Naive thymus-derived CD4-positive, alpha-beta T cell (primary cell): ENCODE measurements at places on chromosomes 1 and 21.

DNA sequence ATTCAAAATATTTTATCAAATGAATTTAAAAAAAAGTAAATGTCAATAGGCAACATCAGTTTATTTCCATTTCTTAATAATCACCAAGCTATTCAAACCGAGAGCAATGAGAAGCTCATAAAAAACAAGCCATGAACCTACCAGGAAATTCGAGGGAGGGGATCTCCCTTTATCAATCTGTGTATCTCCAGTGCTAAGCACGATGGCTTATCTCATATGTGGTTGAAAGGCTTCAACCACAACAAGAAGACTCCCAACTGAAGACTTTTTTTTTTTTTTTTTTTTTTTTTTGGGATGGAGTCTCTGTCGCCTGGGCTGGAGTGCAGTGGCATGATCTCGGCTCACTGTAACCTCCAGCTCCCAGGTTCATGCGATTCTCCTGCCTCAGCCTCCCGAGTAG is 833.3 kb downstream of the USP25 start:
- no peak overlapping the region for H3K27ac ChIP-seq
- DNase-seq = no peak
- no peaks in the 10 kb centered on the region for H3K4me1 ChIP-seq
- no peaks in the 10 kb centered on the region for H3K27me3 ChIP-seq

- DNase-seq = no peak
- no peaks in the 10 kb centered on the region for H3K36me3 ChIP-seq
- no peaks in the 10 kb centered on the region for H3K27me3 ChIP-seq
- H3K4me3 ChIP-seq = no peak overlapping the region
Measured at GRCh38 chr1:56553046-56553445, 26.3 kb downstream of the PLPP3 start.

- H3K4me3 ChIP-seq = no peak overlapping the region
- H3K4me1 ChIP-seq = no peaks in the 10 kb centered on the region
- H3K27ac ChIP-seq = no peak overlapping the region
- no peaks in the 10 kb centered on the region for H3K36me3 ChIP-seq
- H3K27me3 ChIP-seq = no peaks in the 10 kb centered on the region
Measured at GRCh38 chr1:214824763-214825162, 221.8 kb downstream of the CENPF start.

DNA sequence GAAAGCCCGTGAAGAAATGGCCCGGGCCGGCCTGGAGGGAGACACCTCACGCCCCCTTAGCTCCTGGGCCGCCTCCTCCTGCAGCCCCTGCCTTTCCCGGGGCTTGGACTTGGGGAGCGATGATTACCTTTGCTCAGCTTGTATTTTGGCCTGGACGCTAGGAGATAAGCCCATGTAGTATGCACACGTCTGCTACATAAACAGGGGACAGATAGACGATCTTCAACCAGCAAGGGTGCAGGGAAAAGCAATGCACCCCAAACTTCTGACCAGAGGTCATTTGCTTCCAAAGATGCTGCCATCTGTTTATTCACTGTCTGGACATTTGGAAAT is 936 bp downstream of the TP73 start:
- peaks cover 11% of the 10 kb centered on the region for H3K4me1 ChIP-seq
- no peak for DNase-seq
- H3K4me3 ChIP-seq = no peak overlapping the region
- H3K27ac ChIP-seq = no peak overlapping the region
- peaks cover 3% of the 10 kb centered on the region for H3K27me3 ChIP-seq

DNA sequence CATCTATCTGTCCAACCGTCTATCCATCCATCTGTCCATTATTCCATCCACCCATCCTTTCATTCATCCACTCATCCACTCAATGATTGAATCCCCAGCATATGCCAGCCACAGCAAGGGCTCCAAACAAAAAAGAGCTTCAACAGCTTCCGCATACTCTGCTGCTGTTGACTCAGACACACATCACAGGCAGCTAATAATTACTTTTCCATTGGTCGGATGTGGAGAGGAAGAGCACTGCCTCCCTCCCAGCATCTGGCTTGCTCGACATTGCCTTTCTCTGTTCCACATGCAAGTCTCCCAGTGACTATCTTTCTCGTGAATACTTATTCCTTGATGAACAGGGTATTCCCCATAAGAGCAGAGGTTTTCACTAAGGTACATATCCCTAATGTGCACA is 176.5 kb downstream of the HIVEP3 start:
- DNase-seq = no peak
- H3K4me1 ChIP-seq = peaks cover 31% of the 10 kb centered on the region
- no peaks in the 10 kb centered on the region for H3K36me3 ChIP-seq
- no peaks in the 10 kb centered on the region for H3K27me3 ChIP-seq

DNA sequence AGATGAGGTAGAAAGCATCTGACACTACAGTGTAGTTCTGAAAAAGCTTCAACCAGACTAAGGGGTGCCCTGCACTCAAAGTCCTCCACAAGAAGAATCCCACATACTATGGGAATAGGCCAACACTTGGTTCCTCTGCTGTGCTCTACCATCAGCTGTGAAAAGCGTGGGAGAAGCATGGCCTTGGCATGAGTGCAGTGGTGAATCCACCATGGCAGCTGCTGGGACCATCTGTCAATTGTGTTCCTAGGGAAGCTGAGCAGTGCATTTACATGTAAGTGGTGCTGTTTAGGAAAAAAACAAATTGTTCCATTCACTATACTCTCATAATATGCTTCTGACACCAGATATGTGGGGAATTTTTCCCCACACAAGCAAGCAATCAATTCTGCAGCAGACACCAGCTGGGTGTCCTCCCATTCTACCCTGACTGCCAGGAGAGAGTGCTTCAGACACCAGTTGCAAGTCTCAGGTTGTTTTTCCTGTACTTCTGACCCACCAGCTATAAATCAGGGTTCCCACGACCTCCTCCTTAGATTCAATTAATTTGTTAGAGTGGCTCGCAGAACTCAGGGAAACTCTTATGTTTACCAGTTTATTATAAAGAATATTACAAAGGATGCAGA is 230.8 kb upstream of the CHRM3 start:
- H3K27me3 ChIP-seq = no peaks in the 10 kb centered on the region
- DNase-seq = no peak
- H3K36me3 ChIP-seq = no peaks in the 10 kb centered on the region
- H3K4me1 ChIP-seq = no peaks in the 10 kb centered on the region

- no peak overlapping the region for H3K4me3 ChIP-seq
- no peak overlapping the region for H3K27ac ChIP-seq
- no peaks in the 10 kb centered on the region for H3K27me3 ChIP-seq
- H3K36me3 ChIP-seq = no peaks in the 10 kb centered on the region
- no peak for DNase-seq
Measured at GRCh38 chr1:195973311-195973904, 634.8 kb downstream of the KCNT2 start.

- H3K4me1 ChIP-seq = peaks cover 19% of the 10 kb centered on the region
- DNase-seq = peak; percentile 61
- H3K27ac ChIP-seq = peak overlapping the region; percentile 60
- H3K36me3 ChIP-seq = no peaks in the 10 kb centered on the region
Measured at GRCh38 chr1:25922056-25922970, 16.1 kb upstream of the STMN1 start.

- H3K4me3 ChIP-seq = no peak overlapping the region
- no peaks in the 10 kb centered on the region for H3K4me1 ChIP-seq
- H3K27me3 ChIP-seq = no peaks in the 10 kb centered on the region
- no peaks in the 10 kb centered on the region for H3K36me3 ChIP-seq
- no peak overlapping the region for H3K27ac ChIP-seq
- no peak for DNase-seq
Measured at GRCh38 chr1:1082239-1082775, 8.2 kb upstream of the RNF223 start.

GRCh38 chr1:65387821-65388220 is 32.6 kb upstream of the LEPR start:
- no peaks in the 10 kb centered on the region for H3K27me3 ChIP-seq
- H3K27ac ChIP-seq = no peak overlapping the region
- H3K4me1 ChIP-seq = no peaks in the 10 kb centered on the region

- H3K27me3 ChIP-seq = no peaks in the 10 kb centered on the region
- peak; percentile 20 for DNase-seq
- no peaks in the 10 kb centered on the region for H3K36me3 ChIP-seq
- H3K4me3 ChIP-seq = peak overlapping the region; percentile 22
Measured at GRCh38 chr21:46605767-46606426, 1.0 kb upstream of the S100B start.

DNA sequence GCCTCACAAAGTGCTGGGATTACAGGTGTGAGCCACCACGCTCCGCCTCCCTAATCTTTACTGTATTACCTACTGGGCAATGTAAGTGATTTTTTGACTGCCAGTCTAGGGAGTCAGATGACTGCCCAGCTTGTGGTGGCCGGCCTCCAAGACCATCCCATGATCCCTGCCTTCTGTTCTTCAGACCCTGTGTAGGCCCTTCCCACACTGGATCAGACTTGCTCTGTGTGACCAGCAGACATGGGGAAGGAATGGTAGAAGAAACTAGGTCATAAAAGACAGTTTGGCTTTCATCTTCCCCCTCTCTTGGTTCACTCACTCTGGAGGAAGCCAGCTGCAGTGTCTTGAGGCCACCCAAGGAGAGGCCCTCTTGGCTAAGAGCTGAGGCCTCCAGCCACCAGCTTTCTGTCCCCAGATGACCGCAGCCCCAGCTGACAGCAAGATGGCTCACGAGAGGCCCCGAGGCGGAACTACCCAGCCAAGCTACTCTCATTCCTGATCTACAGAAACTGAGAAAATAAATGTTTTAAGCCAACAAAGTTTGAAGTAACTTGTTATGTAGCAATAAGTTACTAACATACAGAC is 14.5 kb upstream of the CBR3 start:
- H3K36me3 ChIP-seq = no peaks in the 10 kb centered on the region
- DNase-seq = no peak
- peaks cover 2% of the 10 kb centered on the region for H3K4me1 ChIP-seq
- no peak overlapping the region for H3K27ac ChIP-seq

DNA sequence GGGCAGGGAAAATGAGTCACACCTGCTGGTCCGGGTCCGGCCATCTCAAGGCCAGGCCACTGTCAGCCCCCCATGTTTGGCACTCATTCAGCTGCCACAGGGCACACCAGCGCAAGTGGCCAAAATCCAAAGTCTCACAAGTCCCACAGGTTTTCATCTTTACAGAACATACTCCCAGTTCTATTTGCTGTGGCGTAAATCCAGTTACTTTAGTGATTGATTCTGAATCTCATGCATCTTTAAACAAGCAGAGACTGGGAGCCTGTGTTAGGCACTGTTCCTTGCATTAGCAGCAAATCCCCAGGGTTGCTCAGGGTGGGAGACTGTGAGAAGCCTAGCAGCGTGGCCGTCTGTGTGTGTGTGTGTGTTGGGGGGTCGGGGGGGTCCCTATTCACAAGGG is 1.1 kb upstream of the SLC2A5 start:
- H3K4me1 ChIP-seq = no peaks in the 10 kb centered on the region
- H3K27ac ChIP-seq = no peak overlapping the region
- H3K27me3 ChIP-seq = no peaks in the 10 kb centered on the region
- no peaks in the 10 kb centered on the region for H3K36me3 ChIP-seq

DNA sequence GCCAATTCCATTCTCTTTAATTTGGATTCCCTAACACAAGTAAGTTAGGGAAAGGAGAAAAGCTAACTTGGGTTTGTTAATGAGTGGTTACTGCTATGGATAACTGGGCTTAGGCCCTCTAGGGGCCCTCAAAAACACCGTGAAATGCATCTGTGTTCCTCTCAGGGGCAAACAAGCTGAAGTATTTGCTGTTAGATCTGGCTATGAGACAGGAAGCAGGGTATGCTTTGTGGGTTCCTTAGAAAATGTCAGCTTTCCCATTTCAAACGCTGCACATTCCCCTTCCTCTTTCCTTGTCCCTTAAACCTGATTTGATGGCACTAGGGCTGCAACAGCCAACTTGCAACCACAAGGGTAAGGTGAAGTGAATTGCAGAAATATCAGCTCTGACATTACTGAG is 5.7 kb upstream of the CAP1 start:
- H3K27me3 ChIP-seq = no peaks in the 10 kb centered on the region
- peak; percentile 37 for DNase-seq
- no peaks in the 10 kb centered on the region for H3K36me3 ChIP-seq
- H3K4me1 ChIP-seq = peaks cover 42% of the 10 kb centered on the region
- peak overlapping the region; percentile 12 for H3K4me3 ChIP-seq
- H3K27ac ChIP-seq = peak overlapping the region; percentile 74

GRCh38 chr1:54176621-54177327 is 23.1 kb downstream of the CYB5RL start:
- no peaks in the 10 kb centered on the region for H3K4me1 ChIP-seq
- no peak for DNase-seq
- no peaks in the 10 kb centered on the region for H3K27me3 ChIP-seq
- H3K36me3 ChIP-seq = no peaks in the 10 kb centered on the region
- no peak overlapping the region for H3K27ac ChIP-seq

- no peak for DNase-seq
- no peaks in the 10 kb centered on the region for H3K4me1 ChIP-seq
- no peaks in the 10 kb centered on the region for H3K36me3 ChIP-seq
- H3K27ac ChIP-seq = no peak overlapping the region
Measured at GRCh38 chr1:156379420-156380165, 10.6 kb downstream of the RHBG start.

GRCh38 chr1:16981269-16981849 is 939 bp upstream of the MFAP2 start:
- H3K27ac ChIP-seq = no peak overlapping the region
- H3K27me3 ChIP-seq = no peaks in the 10 kb centered on the region
- DNase-seq = no peak

DNA sequence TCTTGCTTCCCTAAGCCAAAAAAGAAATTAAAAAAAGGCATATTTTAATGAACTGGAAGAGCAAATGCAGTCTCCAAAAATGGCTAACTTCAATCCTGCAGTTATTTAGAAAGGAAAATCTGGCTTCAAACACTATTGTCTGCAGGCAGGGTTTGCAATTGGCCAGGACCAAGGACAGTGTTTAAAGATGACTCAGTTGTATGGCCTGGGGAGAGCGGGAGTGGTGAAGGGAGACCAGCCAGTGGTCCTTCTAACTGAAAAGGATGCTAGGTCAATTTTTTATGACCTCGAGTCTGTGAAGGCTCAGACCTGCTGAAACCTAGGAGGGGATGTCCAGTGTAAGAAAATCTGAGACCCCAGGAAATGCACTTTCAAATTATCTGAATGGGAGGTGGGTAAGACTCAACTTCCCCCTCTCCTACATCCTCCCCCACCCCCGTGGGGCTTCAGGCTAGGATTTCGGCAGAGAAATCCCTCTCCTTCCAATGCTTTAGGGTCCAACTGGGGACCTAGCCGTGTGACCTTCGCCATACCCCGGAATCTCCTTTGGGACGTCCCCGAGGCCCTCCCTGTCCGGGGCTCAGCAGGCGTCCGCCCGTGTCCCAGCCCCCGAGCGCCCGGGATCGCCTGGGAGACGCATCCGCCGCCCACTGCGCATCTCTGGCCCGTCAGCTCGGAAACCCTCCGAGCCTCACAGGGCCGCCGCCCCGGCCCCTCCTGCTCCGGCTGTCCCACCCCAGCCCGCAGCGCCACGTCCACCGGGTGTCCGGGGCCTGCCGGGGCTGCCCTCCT is 602 bp upstream of the RIMKLA start:
- no peaks in the 10 kb centered on the region for H3K27me3 ChIP-seq
- H3K36me3 ChIP-seq = no peaks in the 10 kb centered on the region
- H3K27ac ChIP-seq = no peak overlapping the region
- H3K4me3 ChIP-seq = no peak overlapping the region
- no peak for DNase-seq

DNA sequence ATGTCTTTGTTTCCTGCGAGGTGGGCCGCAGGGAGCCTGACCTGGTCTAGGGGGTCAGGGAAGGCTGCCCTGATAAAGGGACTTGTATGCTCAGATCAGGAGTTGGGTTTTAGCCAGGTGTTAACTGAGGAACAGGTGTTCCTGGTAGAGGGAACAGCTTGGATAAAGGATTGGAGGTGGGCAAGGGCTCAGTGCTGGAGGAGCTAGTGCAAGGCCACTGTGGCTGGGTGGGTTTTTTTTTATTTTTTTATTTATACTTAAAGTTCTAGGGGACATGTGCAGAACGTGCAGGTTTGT is 31.1 kb downstream of the A3GALT2 start:
- H3K4me1 ChIP-seq = no peaks in the 10 kb centered on the region
- no peaks in the 10 kb centered on the region for H3K27me3 ChIP-seq
- no peak for DNase-seq

- H3K36me3 ChIP-seq = peaks cover 43% of the 10 kb centered on the region
- H3K4me3 ChIP-seq = no peak overlapping the region
- no peaks in the 10 kb centered on the region for H3K27me3 ChIP-seq
- DNase-seq = no peak
Measured at GRCh38 chr1:30965924-30966599, 57.5 kb upstream of the SDC3 start.
